Umbilical cord (tissue), 2 donors: ENCODE measurements at places on chromosomes 3 and 15. TPM values are rescaled to one million over a fixed set of nuclear protein-coding genes. Genes with fewer than 3 reads are reported as not detected.
A peak's percentile ranks its signal among the peaks of the same experiment; 100 is the strongest.

DNA sequence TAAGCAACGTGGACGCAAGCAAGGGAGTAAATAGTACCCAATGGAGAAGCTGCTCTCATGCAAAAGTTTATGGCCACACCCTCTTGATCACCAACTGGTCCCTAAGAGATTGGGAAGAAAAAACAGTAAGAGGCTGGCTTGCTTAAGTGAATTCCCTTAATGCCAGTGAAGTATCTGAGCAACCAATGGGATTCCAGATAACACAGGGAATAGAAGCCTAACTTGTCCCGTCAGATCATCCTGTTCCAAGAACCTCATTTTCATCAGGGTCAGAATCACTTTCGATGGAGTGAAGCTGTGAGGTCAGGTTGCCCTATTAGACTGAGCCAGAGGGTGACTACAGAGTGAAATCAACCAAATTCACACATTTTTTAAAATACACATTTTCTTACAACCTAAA, 104.3 kb downstream of the CD47 start:
- peak; percentile 41 for DNase-seq

- DNase-seq = no peak
Measured at GRCh38 chr15:68683026-68683425, 104.2 kb downstream of the CORO2B start.

DNA sequence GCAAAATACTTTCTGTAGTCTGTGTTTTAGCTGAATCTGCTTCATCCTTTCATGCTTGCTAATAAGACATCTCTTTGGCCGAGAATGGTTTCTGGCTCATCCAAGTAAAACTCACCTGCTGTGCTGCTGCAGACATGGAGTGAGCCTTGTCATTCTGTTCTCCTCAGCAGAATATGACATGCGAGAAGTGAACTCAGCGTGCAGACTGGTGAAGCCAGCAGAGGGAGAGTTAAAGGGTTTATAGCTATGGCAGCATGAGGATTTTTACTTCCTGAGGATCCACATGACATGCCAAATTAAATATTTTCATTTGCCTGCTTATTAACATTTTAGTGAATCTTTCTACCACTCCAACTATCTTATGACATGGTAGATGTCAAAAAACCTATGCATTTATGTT, 658.4 kb upstream of the NECTIN3 start:
- DNase-seq = no peak

GRCh38 chr3:5231074-5231473, 43.6 kb downstream of the EDEM1 start:
- no peak for DNase-seq

ITIH1 gene
- 1.2 TPM for total RNA-seq

- DNase-seq = no peak
Measured at GRCh38 chr3:39272191-39272590, 7.6 kb downstream of the CX3CR1 start.

- no peak for DNase-seq
Measured at GRCh38 chr15:74730619-74731316, 5.4 kb upstream of the CYP1A1 start.

CHST13 gene
- not detected for total RNA-seq

DNA sequence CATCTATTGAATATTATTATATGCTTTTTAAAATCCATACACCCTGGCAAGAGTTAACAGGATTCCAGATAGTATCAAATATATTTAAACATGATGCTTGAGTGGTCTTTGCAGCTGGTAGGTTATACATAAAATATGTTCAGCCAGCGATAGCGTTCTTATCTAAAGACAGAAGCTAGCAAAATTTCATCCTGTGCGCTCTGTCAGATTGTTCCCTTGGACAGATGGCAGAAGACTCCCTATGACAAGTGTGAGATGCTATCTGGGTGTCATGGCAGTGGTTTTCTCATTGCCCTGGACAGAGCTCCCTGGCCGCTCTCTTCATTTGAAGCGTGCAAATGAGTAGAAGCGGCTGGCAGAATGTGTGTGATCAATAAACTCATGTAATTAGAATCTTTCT, 175.2 kb upstream of the SOX14 start:
- DNase-seq = no peak

DNA sequence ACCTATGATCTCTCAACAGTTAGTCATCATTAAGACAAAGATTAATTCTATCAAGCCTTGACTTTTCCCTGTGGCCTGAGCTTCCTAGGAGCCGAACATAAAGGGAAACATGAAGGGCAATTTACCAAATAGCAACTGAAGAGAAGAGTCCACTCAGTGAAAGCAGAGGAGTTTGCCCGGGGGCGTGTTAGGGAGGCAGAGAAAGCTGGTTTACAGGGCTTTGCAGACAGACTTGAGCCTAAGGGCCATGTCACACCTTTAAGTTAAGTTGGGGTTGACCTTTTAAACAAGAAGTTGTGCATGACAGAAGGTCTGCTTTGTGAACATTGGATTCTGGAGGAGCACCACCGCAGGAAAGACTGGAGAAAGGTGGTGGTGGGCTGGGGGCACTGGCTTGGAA, 701.8 kb upstream of the CFAP20DC start:
- no peak for DNase-seq

- DNase-seq = no peak
Measured at GRCh38 chr3:123154020-123154985, 47.4 kb upstream of the SEC22A start.

- no peak for DNase-seq
Measured at GRCh38 chr3:171752329-171752728, 58.0 kb downstream of the PLD1 start.

GRCh38 chr15:39183164-39183881, 397.6 kb upstream of the THBS1 start:
- no peak for DNase-seq

FRMD5 gene
- 5.8 TPM for total RNA-seq

GRCh38 chr15:83869341-83869740, 215.4 kb downstream of the ADAMTSL3 start:
- peak; percentile 96 for DNase-seq

NR2E3 gene
- total RNA-seq = not detected

DNA sequence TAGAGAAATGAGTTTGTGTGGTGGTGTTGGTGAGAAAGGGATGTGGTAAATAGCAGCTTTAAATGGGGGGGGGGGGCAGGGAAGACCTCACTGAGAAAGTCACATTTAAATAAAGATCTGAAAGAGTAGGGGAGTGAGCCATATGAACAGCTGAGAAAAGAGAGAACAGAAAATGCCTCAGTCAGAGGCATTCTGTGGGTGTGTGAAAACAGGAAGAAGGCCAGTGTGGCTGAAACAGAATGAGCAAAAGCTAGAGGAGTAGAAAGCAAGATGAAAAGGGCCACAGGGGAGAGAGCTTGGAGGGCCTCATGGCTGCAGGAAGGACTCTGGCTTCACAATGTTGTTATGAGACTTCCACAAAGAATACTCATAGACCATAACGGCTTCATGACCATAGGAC, 783.3 kb downstream of the ZPLD1 start:
- no peak for DNase-seq

DNA sequence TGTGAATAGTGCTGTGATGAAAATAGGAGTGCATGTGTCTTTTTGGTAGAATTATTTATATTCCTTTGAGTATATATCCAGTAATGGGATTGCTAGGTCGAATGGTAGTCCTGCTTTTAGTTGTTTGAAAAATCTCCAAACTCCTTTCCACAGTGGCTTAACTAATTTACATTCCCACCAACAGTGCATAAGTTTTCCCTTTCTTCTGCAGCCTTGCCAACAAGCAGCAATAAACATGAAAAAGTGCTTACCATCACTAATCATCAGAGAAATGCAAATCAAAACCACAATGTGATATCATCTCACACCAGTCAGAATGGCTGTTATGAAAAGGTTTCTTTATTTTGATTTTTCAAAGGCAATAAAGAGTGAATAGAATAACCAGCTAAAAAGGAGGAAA, 1105.9 kb downstream of the NAALADL2 start:
- DNase-seq = no peak

GRCh38 chr3:39226106-39226741, 33.8 kb upstream of the XIRP1 start:
- DNase-seq = no peak

- DNase-seq = no peak
Measured at GRCh38 chr3:181912384-181912783, 200.7 kb downstream of the SOX2 start.

C3orf80 gene
- total RNA-seq = 2.6 TPM

GRCh38 chr3:72004749-72005292, 219.9 kb upstream of the PROK2 start:
- peak; percentile 74 for DNase-seq

GRCh38 chr3:148923592-148923991, 58.5 kb downstream of the CPA3 start:
- no peak for DNase-seq

- DNase-seq = no peak
Measured at GRCh38 chr15:83711236-83711635, 57.3 kb downstream of the ADAMTSL3 start.

- DNase-seq = no peak
Measured at GRCh38 chr3:38717355-38718240, 68.1 kb upstream of the SCN5A start.

CELSR3 gene
- total RNA-seq = 3.4 TPM

DNA sequence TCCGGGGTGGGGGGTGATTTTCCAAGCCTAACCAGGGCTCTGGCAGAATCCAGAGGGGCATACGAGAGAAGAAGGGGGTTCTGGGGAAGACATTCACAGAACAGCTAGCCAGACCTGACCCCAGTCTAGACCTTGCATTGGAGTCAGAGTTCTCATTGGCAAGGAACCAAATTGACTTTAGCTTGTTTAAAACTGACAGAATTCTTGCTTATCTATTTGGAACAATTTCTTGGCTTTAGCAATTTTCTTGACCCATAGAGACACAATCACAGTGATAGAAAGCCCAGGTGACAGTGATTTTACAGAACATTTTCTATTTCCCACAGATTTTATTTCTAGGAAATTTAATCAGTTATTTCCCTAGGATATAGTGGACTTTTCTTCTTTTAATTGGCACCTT, 23.6 kb upstream of the ATP11B start:
- DNase-seq = no peak

DNA sequence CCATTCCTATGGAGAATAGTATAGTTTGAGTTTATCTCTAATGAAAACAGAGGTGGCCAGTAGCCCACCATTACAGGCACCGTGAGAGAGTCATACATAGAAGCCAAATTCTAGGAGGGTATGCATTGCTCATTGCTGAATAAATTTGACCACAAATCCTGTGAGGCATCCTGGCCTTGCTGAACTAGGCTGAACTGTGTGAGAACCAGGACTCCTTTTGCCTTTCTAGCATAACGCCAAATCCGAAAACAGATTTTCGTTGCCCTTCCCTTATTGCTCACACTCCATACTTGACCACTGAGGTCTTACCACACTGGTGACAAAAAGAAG, 50.4 kb downstream of the SLC2A2 start:
- no peak for DNase-seq

CACNA2D3 gene
- total RNA-seq = 6.3 TPM

TFG gene
- 101 TPM for total RNA-seq

- DNase-seq = no peak
Measured at GRCh38 chr3:38604246-38604645, 45.2 kb downstream of the SCN5A start.

DNA sequence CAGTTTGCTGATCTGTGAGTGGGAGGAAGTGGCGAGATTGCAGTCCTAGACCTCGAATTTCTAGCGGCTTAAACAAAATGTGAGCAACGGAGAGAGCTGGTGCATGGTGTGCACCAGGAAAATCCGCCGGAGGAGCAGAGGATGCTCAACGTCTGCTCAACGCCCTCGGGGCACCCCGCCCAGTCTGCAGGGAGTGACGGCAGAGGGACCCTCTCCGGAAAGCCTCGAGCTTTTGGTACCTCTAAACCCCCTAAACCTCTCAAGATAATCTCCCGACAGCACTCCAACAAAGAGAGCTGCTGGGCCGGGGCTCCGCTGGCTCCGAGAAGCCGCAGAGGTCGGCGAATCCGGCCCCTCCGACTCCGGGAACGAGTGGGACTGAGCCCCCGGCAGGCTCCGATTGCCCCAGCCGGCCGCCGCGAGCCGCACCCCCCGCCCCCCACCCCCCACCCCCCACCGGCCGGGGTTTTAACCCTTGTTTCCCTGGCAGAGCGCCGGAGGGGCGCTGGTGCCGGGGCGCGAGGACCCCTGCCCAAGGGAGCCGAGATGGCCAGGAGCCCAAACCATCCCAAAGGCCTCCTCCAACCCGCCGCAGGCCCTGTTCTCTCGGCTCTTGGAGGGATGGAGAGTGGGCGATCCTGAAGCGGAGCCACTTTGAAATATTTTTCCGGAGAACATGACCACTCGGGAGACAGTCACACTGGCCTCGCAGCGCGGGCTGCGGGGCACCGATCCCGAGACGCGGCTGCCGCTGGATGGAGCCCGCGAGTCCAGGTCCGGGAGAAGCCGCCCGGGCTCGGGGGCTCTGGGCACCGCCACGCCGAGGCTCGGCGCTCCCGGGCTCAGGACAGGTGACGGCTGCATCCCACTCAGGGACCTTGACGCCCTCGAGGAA, 1.5 kb downstream of the MEGF11 start:
- DNase-seq = peak; percentile 34

DNA sequence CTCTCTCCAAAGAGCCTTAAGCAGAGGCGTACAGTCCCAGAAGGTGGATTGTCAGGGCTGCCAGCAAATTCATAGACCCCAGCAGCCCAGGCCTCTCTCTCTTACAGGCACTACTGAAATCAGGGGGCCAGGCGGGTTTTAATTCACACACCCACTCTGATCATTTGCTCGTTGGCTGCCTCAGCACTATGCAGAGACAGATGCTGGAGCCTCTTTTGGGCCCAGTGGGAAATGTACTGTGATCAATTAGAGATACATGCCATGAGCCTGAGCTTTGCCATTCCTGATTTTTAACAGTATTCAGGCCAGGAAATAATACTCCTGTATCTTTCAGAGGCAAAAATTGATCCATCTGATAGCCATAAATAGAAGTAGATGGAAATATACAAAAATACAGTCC, 53.0 kb downstream of the CMTM6 start:
- DNase-seq = no peak

P2RY1 gene
- 7.0 TPM for total RNA-seq

- DNase-seq = no peak
Measured at GRCh38 chr15:101310161-101310480, 15.1 kb upstream of the SNRPA1 start.

REC114 gene
- not detected for total RNA-seq

ALS2CL gene
- total RNA-seq = 8.7 TPM

ATP2B2 gene
- 1.4 TPM for total RNA-seq

DNA sequence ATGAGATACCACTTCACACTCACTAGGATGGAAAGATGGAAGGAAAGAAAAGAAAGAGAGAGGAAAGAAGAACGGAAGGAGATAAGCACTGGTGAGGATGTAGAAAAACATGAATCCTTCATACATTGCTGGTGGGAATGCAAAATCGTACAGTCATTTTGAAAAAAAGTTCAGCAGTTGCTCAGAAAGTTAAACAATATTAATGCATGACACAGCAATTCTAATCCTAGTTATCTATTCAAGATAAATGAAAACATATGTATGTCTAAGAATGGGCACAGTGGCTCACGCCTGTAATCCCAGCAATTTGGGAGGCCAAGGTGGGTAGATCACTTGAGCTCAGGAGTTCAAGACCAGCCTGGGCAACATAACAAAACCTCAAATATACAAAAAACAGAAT, 59.1 kb downstream of the SENP7 start:
- no peak for DNase-seq
